Non-pigmented ciliary epithelial cell (primary cell): ENCODE measurements at places on chromosomes 3 and 15.

DNA sequence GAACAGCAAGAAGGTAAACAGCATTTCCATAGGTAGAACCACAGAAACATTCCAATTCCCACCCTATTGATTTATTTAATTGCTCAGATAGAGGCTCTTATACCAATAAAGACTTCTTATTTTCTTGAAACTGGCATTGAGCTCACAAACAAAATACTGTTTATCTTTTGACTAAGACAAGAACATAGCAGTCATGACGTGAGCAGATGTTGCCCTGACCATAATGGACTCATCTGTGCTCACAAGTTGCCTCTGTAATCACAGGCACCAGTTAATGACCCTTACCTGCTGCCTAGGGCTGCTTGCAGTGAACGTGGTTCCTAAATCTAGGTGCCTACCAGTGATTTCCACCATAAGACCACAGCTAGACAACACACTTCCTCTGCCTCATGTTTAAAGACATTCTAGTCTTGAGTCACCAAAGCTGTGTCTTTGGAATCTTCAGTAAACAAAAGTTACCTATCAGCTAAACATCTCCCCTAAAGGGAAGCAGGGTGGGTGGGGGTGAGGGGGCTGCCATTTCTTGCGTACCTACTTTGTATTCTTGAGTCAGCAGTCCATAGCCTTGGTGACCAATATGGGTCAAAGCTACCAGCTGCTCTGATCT, 2.1 kb downstream of the FYCO1 start:
- no peak for DNase-seq

DNA sequence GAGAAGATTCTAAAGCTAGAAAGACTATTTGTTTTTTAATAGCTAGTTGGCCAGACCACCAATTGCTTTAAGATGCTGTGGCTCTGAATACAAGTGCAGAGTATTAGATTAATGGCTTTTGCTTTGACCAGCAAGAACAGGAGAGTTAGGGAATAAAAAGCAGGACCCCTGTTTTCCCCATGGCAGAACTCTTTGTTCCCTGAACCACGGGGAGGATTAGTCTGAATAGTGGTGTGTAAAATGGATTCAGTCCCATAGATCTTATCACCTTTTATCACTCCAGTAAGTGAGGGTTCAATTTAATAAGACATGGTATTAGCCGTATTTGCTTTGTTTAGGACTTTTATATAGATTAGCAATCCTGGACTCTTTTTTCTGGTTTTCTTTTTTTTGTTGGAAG, 562.6 kb upstream of the DPPA4 start:
- no peak for DNase-seq

GRCh38 chr3:29181872-29182271, 99.0 kb upstream of the RBMS3 start:
- no peak for DNase-seq

- no peak for DNase-seq
Measured at GRCh38 chr3:63354160-63354559, 76.1 kb downstream of the SYNPR start.

DNA sequence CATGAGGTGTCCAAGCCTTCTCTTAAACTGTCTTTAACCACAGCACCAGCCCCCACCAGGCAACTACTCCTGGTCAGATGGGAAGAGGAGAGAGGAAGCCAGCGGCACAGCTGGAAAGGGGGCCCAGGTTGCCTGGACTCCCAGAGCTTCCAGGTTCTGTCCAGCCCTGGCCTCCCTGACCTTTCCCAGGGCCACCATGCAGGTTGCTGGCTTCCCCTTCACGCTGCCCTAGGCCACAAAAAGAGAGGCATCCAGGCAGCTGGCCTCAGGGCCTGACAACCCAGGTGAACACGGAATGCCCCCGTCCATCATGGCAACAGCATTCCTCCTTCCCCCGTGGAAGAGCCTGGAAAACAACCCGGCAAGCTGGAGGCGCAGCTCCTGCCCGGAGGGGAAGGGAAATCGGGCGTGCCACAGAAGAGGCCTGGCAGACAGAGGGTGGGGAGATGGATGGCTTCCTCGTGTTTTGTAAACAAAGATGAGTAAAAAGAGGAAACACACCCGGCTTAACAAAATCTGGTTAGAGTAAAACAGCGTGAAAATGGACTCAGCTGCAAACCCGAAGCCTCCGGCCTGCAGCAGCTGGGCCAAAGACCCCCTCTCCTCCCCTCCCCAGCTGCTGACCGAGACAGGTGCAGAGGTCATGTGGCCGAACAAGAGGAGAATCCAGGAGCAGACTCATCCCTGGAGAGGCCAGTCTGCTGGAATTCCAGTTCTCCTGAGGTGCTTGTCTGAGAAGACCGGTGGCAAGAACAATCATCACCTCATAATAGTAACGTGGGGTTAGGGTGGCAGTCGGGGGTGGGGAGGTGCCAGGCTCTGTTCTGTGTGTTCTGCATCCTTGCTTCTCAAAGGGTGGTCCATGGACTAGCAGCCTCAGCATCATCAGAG, 15.5 kb downstream of the BMF start:
- DNase-seq: no peak

DNA sequence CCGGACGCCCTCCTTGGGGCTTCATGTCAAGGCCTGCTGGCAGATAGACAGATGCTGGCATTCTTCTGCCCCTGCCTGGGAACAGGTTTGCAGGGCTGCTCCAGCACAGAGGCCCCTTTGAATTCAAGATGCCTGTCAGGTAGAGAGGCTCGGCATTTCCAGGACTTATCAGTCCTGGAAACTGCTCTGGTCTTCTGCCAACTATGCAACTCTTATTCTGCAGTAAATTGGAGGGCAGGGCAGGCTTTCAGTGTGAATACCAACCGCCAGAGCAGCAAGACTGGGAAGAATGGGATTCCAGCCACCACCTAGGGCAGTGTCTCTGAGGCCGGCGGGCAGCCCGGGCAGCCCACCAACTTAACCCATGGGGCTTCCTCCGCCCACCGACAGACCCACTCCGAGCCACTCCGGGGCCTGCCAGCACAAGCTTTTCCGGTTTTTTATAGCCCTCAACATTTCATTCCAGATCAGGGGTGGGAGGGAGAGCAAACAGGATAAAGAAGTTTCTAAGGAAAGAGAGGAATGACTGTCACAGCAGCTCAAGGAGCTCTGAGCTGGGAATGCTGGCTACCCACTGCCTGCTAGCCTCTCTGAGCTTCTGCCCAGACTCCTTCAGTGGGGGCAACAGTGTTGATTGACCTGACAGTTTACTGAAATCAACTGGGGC, 140.9 kb downstream of the NTRK3 start:
- DNase-seq: no peak

DNA sequence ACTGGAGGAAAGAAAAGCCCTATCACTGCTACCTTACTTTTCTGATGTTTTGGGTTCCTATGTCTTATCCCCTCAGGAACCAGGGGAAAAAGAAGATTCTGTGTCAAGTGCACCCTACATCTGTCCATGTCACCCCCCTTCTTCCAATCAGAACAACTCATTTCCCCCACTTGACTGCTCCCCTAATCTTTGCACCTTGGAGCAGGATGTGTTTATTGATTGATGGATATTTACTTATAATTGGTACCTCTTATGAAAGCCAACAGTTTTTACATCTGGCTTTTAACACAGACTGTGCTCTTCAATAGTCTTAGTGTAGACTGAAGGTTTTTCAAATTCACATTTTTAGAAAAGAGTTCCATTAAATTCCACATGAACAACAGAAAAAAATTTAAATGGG, 33.3 kb downstream of the LIPC start:
- no peak for DNase-seq

GRCh38 chr3:7562892-7563291, 702.0 kb downstream of the GRM7 start:
- no peak for DNase-seq

- DNase-seq: no peak
Measured at GRCh38 chr15:69767191-69767590, 314.6 kb downstream of the RPLP1 start.

GRCh38 chr3:72597756-72598195, 250.5 kb downstream of the SHQ1 start:
- DNase-seq: no peak

DNA sequence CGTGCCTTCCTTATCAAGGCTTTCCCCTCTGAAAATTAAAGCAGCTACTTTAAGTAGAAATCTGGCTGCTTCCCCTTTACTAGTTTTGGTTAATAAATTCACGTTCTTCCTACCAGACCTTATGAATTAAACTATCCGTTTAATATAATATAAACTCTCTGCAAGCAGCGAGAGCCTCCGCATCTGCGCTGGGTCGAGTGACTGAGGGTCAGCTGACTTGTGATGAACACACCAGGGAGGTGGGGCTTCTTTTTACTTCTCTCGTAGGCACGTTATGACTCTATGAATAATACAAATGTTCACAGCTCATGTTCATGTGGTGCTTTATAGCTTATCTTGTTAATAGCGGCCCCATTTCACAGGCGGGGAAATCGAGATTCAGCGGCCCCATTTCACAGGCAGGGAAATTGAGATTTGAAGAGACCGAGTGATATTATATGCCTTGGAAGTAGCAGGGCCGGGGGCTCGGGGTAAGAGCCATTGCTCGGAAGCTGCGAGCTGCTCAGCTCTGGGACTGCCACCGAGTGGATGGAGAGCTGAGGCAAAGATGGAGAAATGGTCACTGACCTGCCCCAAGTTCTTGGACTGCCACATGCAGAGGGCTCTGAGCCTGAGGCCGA, 8.3 kb downstream of the MUC4 start:
- DNase-seq: peak; percentile 9

DNA sequence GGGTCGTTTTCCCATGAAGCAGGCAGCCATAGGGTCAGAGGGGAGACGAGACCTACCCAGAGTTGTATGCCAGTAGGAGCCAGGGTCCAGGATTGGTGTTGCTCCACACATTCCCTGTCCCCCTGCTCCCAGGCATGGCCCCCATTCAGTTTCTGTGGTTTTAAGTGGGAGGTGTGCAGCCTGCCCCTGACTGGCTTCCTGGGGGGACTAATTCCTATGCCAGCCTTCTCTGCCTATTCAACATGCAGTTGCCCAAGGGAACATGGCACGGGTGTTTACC, 126.3 kb downstream of the EEFSEC start:
- no peak for DNase-seq

- peak; percentile 1 for DNase-seq
Measured at GRCh38 chr3:36792342-36792741, 28.0 kb upstream of the DCLK3 start.

- DNase-seq: no peak
Measured at GRCh38 chr15:47688573-47689086, 28.7 kb upstream of the SEMA6D start.

DNA sequence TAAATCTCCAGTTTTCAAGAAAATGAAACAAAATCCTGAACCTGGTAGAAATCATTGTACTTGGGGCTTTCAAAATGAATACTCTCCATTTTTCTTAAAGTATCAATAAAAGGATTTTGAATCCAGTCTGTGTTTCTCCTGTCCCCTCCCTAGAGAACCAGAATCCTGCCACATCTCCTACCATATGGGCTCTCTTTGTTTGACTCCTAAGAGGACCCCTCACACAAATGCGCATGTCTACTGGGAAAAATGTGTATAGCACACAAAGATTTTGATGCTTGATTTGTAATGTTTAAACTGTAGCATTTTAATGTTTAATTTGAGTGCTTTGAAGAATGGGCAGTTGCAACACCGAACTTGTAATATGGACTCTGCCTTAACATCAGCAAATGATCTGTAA, 25.9 kb downstream of the LRRC3B start:
- DNase-seq: no peak

DNA sequence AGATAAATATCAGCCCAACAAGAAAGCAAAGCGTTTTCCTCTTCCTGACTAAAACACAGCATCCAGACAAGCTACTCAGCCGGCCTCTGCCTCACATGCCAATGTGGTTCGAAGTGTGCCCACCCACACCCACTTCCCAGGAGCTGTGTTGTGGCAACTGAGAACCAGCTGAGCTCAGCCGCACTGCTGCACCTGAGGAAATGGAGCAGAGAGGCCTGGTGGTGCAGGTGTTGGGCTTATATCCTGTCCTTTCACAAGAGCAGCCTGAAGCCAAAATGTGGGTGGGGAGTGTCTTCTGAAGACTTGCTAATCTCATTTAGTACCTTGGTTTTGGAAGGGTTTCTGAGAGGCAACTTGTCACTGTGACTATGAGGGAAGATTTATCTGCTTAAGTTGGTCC, 23.0 kb upstream of the RETNLB start:
- DNase-seq: no peak

- no peak for DNase-seq
Measured at GRCh38 chr3:143271136-143271535, 151.6 kb downstream of the CHST2 start.

DNA sequence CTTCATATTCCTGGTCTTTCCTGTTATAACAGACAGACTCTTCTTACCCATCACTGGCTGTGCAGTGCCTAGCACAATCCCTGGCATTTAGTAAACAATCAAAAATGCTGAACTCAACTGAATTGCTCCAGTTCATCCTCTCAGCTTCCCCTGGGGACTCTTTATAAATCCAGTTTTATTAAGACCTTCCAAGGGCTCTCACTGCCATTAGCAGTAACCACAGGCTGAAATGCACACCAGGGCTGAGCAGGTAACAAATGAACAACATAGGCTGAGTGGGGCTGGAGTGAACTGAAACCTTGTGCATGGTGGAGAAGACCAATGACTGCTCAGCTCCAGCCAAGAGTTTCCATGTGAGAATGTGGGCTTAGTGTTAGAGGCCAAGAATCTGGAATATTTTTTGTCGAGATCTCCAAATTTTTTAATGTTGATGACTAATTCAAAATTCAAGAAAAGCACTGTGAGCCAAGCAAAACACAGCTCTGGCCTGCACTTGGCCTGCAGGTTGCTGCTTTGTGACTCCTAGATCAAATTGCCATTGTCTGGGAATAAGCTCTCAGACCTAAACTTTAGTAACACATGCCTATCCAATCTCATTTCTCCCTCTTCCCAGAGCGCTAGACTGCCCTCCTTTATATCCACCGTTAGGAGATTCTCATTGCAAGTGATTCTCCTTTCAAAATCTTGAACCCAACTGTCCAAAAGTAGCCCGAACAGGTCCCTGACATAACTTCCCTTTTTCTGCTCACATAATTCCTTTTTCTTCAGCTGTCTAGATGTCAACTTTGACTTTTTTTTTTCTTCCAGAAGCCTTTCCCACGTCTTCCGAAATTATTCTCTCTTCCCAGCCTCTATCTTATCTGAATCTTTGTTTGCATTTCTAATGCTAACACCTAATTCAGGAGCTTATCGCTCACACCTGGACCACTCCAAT, 7.4 kb downstream of the SQOR start:
- no peak for DNase-seq

- DNase-seq: no peak
Measured at GRCh38 chr3:158460926-158461325, 110.1 kb upstream of the MLF1 start.

- DNase-seq: no peak
Measured at GRCh38 chr3:53250881-53251605, 4.8 kb downstream of the TKT start.
